ENCODE measurements at places on chromosomes 3 and 15. TPM values are rescaled to one million over a fixed set of nuclear protein-coding genes. Genes with fewer than 3 reads are reported as not detected.

GRCh38 chr3:79167651-79168416 lies 600.0 kb downstream of the ROBO1 start:
- DNase-seq = no peak

The NR1I2 gene
- total RNA-seq = 0.36 TPM

The DUOXA2 gene
- total RNA-seq = not detected

DNA sequence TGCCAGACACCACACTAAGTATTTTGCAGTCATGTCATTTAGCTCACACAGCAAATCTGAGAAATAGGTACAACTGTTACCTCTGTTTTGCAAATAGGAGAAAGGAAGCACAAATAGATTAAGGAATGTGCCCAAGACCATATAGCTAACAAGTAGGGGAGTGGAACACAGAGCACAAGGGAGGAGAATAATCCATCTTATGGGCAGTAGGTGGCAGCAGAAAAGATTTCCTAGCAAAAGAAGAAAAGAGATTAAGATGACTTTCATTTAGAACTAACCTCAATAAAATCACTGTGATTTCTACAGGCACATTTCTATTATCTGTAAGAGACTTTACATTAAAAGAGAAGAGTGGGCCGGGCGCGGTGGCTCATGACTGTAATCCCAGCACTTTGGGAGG lies 49.1 kb downstream of the NR1I2 start:
- DNase-seq = no peak

GRCh38 chr3:59185591-59186369 lies 136.0 kb upstream of the CFAP20DC start:
- DNase-seq = no peak

DNA sequence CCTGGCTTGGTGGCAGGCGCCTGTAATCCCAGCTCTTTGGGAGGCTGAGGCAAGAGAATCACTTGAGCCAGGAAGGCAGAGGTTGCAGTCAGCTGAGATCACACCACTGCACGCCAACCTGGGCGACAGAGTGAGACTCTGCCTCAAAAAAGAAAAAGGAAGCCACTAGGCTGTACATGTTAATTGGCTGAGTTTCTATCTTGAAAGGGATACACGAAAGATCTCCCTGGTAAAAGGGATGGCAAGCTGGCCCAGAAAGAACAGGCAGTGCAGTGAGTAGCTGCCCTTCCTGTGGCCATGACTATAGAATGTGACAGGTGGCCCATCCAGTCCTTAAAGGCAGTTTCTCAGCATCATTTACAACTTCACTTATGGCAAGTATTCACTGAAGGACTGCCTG lies 12.3 kb downstream of the LRIG1 start:
- DNase-seq = no peak

GRCh38 chr3:45026038-45026437 lies at the start of gene CLEC3B:
Gene CLEC3B (plus strand): TSS chr3:45026303. CDS start chr3:45026363, 60 bp downstream.
- peak; percentile 61 for DNase-seq

The SNX22 gene
- total RNA-seq = 8.3 TPM

The TMEM40 gene
- not detected for total RNA-seq

The SKOR1 gene
- total RNA-seq = 14.9 TPM

DNA sequence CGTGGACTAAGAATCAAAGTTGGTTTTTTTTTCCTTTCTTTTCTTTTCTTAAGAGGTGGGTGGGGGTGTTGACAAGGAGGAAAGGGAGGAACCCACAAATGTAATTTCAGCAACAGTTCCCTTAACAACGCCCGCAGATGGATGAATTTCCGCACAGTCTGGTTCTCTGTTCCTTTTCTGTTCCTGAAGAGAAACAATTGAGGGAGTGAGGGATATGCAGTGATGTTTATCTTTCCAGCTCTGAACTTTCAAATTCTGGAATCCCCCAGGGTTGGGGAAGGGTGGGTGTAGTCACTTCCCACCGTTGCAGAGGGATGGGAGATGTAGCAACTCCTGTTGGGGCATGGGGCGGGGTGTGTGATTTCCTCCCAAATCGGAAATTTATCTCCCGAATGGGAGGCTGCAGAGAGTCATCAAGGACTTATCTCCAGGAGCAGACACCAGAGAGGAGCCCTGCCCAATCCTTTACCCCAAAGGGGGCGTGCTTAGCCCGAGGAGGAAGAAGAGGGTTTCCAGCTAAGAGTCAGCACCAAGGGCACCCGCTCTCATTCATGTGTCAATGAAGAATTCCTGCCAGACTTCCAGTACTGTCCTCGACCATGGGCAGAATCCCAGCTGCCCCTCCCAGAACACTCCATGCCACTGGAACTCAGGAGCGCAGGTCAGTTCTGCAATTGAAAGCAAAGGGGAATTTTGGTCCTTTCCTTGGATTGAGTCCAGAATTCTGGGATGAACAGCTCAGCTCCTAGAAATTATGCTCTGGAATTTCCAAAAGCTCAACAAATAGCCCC lies 35.0 kb upstream of the CFAP161 start:
- no peak for DNase-seq

GRCh38 chr15:63277038-63277892 lies at the start of gene APH1B:
Gene APH1B (plus strand): TSS chr15:63277605. CDS start chr15:63277624, 19 bp downstream.
- peak; percentile 91 for DNase-seq

DNA sequence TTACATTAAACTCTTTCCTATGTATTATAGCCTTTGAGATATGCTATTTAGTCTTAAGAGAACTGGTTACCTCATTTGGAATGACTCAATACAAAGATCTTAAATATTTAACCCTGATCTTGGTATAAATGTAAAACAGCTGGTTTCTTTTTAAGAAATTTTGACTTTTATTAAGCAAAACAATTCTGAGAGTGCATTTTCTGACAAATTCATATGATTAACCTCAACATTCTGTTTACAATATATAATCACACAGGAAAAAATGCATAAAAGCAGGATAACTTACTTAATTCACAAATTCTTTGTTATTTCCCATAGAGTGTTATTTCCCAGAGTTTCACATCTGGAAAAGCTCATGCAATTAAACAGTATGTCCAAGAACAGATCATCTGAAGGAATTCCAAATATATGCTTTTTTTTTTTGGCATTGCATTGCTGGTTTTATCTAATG lies 400.4 kb upstream of the THBS1 start:
- no peak for DNase-seq

DNA sequence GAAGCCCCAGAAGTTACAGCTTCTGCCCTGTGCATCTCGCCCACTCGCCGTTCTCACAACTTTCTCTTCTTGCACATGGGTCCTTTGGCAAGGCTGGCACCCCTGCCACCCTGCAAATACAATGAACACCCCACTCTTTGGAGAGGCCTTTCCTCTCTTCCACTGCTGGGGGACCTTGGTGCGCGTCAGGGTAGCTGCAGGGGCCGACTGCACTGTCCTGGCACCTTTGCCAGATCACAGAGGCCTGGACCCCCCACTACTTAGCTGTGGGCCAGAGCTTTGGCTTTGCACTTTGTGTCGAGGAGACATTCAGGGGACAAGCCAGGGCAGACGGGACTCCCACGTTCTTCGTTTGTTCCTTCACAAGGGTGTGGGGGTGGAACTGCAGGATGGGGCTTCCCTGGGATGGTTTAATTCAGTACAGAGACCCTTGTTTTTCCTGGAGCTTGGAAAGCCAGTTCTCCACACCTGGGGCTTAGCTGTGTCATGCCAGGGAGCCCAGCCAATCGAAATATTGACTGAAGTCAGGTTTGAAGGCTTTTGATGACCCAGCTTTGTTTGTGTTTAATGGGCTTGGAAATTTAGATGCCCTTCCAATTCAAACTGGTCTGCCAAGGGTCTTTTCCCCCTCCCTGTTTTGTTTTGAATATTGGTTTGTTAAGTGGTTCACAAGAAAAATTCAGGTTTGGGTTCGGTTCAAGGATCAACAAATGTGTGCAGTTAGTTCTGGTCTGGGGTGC lies 256.1 kb upstream of the TLE3 start:
- DNase-seq = no peak

The GRK7 gene
- total RNA-seq = 0.09 TPM

The MINAR1 gene
- total RNA-seq = 17.7 TPM

DNA sequence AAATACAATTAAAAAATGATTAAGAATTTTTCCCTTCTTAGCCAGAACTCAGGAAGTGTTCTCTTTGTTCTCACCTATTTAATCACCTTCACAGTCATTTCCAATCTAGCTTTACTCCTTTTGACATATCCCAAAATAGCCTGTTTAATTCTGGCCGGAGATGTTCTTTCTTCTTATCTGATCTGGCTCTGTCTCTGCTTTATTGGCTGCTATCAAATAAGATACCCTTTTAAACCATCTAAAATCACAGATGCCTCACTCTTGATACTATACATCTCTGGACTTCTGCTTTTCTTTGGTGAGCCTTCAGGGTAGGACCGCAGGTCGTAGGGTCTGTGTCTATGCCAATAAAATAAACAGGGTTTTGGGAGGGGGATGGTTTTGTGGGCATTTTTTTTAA lies 319.2 kb upstream of the SEMA6D start:
- no peak for DNase-seq

- DNase-seq = no peak
Measured at GRCh38 chr15:69026355-69026754, 11.9 kb downstream of the NOX5 start.

The GOLGA8J gene
- 0.36 TPM for total RNA-seq

DNA sequence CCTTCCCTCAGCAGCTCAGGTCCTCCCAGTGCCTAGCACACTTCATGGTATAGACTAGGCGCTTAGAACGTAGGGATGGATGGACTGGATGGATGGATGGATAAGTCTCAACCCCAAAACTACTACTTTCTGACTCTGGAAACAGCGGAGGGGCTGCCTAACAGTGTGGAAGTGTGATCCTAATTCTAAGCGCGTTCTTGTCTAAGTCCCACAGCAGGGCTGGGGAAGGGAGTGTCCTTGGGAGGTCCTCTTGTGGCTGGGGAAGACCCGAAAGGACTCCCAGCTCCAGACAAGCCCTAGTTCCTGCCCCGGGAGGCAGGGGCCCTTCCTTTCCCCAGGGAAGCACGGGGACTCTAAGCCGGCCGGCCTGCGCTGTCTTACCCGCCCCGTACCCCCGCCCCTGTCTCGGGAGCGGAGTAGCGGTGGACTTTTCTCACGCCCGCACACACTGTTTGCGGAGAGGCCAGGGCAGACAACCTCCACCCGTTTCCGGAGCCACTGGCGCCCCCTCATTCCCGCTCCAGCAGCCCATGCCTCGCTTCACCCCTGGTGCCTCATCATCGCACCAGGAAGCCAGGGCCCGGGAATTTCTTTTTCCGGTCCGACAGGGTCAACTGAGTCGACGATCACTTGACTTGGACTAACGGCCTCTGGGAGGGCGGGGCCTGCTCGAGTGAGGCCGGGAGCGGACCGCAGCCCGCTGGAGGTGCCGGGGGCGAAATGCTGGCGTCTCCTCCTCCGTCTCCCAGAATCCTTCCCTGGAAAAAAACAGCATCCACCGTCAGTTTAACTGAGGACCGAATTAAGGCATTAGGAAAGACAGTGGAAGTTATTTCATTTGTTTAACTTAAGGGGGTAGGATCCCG lies 133.3 kb downstream of the TBC1D2B start:
- peak; percentile 45 for DNase-seq

DNA sequence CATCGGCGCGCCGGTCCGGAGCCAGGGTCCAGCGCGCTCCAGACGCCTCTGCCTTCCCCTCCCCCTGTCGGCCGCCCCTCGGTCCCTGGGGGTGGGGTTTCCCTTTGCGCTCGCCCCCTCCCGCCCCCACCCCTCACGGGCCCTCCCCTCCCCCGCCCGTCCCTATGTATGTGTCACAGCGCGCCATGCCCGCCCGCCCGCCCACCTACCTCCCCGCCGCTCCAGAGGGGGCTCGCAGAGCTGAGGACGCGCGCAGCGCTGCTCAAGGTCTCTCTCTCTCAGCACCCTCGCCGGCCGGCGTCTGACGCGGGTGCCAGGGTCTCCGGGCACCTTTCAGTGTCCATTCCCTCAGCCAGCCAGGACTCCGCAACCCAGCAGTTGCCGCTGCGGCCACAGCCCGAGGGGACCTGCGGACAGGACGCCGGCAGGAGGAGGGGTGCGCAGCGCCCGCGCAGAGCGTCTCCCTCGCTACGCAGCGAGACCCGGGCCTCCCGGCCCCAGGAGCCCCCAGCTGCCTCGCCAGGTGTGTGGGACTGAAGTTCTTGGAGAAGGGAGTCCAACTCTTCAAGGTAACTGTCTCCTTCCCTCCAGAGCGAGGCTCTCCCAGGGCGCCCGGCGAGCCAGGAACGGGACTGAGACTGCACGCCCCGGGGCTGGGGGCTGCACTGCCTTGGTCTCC lies at the start of gene ACAN:
TSS of gene ACAN (plus strand) at position 196 of the 679 bp plus-strand sequence. CDS start 32,771 bp downstream, outside the sequence.
- DNase-seq = no peak

- no peak for DNase-seq
Measured at GRCh38 chr3:14138878-14139655, 14.2 kb downstream of the TMEM43 start.

- peak; percentile 17 for DNase-seq
Measured at GRCh38 chr15:30001602-30002001, 81.2 kb upstream of the GOLGA8J start.

The ENTPD3 gene
- 5.3 TPM for total RNA-seq

DNA sequence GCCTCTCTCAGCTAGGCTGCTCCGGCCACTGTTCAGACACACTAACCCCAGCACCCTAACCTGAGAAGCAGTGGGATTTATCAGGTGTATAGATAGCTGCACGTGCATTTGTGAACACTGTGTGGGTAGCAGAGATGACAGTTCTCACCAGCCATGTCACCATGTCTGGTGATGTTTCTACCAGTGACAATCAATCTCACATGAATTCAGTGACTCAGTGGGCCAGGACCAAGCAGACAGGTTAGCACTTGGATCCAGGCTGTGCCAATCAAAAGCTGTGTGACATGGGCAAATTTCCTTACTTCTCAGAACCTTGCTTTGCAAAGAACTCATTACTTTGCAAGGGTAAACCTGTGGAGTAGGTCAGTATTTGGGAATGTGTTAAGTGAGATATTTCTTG lies 65.3 kb upstream of the GATM start:
- DNase-seq = no peak

DNA sequence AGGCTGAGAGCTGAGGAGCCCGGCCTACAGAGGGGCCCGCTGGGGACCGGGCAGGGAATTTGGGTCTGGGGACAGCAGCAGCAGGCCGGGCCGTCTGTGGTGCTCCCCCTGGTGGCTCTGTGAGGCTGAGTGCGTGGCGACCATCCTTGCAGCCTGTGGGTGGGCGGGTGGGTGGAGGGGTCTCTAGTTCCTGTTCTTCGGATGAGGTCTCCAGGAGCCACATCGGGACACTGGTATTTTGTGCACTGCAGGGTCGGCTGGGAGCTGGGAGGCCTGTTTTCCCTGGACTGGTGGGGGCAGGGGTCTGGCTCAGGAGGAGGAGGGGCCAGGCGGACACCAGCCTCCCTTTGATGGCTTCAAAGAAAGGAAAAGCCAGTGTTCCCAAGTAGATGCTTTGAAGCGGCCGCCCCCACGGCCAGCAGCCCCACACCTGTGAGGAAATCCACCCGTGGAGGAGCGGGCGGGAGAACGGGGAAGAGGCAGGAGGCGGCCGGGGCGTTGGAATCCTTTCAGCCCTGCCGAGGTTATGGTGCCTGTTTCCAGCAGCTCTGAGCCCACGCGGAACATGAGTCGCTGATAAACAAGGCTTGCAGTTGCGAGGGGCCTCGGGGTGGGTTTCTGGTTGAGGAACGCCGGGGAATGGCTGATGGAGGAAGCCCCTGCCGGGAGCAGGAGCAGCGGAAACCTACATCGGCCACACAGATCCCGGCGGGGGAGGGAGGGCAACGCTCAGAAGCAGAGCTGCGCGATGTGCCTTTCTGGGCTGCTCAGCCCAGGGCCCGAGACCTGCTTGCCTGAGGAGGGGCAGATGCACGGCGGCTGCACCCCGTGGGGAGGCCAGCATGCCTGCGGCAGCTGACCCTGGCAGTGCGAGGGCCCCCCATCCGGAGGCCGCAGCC lies 154.3 kb downstream of the NSMCE3 start:
- DNase-seq = peak; percentile 60

- DNase-seq = peak; percentile 57
Measured at GRCh38 chr3:10707400-10708215, 108.4 kb upstream of the SLC6A11 start.

The TM4SF18 gene
- total RNA-seq = 8.3 TPM

All from cerebellum (tissue), 4 donors.